ENCODE measurements at places on chromosomes 7 and 10.

GRCh38 chr7:28723336-28723735 lies 234.8 kb downstream of the TRIL start:
- DNase-seq = no peak

DNA sequence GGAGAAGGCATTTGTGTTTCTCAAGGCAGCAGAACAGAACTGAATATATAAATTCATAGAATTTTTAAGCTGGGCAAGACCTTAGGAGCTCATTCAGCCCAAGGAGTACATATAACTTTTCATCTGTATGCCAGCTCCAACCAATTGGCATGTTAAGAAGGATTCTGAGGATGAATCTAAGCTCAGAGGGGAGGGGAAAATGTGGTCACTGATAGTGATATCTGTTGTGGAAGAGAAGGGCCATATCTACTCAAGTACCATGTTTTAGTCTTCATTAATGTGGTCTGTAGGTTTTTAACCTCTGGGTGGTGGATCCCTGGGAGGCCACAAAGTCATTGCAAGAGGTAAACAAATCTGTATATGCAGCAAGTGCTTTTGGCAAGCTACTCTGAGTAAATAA lies 6.4 kb downstream of the CALD1 start:
- no peak for DNase-seq

- DNase-seq = no peak
Measured at GRCh38 chr7:15751191-15751701, 64.8 kb upstream of the MEOX2 start.

DNA sequence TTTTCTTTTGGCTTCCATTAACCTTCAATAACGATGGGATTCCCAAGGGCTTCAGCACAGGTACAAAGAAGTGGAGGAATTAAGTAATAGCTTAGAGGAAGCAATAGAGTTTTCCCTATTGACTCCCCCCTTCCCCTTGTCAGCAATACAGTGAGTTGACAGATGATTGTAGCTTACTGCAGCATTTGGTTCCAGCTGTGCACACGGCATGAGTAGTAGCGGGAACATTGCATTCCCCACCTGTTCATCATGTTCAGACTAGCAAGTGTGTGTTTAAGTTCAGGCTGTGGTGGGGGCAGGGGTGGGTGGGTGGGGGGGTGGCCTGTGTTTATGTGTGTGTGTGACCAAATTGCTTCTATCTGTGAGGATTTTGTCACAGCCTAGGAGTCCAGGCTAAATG lies 4.6 kb upstream of the ADRA2A start:
- no peak for DNase-seq

- DNase-seq = no peak
Measured at GRCh38 chr10:68330852-68331454, 911 bp upstream of the HNRNPH3 start.

- no peak for DNase-seq
Measured at GRCh38 chr7:155209478-155210319, 88.0 kb upstream of the INSIG1 start.

DNA sequence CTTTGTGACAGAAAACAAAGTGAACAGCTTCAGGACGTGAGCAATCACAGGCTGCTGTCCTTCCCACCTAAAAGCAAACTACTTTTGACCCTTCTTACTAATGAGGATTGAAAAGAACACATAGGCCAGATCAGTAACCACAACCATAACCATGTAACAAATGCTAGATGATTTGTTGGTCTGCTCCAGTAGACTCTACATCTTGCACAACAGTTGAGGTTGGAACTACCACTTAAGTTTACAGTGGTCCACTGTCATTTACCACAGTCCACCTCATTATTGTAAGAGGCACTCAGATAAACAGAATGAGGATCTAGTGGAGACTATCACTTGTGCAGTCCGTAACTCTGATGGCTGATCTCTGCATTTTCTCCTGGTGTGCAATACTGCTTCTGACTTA lies 27.8 kb downstream of the NET1 start:
- no peak for DNase-seq

All from stimulated activated CD4-positive, alpha-beta T cell treated with anti-CD3 and anti-CD28 coated beads, Interleukin-15, amount 100 ng/mL, for 48 hours (primary cell).